NCI-H82 (cell line): ENCODE measurements at places on chromosomes 3 and 15.

GRCh38 chr3:40185029-40185695 lies 124.3 kb upstream of the EIF1B start:
- no peak for DNase-seq

DNA sequence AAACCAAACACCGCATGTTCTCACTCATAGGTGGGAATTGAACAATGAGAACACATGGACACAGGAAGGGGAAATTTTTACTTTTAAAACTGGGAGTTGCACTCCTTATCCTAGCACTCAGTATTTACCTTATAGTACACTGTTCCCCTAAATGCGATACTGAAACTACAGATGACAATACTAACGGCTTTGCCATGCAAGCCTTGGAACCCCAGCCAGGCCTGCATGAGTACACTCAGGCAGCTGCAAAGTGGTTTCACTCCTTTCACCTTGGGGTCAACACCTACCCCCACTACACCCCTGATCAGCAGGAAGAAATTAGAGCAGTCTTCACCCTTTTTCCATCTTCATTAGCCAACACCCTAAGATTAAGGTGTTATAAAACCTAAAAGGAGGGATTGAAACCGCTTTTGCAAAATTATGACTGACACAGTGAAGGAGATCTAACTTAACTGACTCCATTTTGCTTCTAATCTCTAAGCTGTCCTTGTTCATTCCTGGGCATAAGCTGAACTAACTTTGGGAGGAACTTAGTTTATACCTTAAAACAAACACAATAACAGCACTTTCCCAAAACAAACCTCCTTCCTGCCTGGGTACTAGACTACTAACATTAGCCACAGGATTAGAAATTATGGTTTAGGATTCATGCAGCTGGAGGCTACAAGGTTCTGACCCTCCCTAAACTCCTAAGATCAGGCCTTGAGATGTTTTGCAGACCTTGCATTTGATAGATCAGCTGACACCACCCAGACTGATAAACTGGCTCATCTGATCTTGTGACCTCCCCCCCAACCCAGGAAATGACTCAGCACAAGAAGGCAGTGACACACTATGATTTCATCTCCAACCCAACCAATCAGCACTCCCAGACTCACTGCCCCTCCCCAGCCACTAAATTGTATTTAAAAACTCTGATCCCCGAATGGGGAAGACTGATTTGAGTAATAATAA lies 452.1 kb upstream of the PPP2R3A start:
- DNase-seq: peak; percentile 12

GRCh38 chr3:153978006-153978405 lies 143.2 kb upstream of the ARHGEF26 start:
- no peak for DNase-seq

- no peak for DNase-seq
Observed at GRCh38 chr3:88019024-88019423, 39.8 kb downstream of the CGGBP1 start.

GRCh38 chr15:42491539-42492225 lies 741 bp upstream of the ZNF106 start:
- no peak for DNase-seq

- no peak for DNase-seq
Observed at GRCh38 chr15:47887241-47887800, 170.0 kb downstream of the SEMA6D start.

DNA sequence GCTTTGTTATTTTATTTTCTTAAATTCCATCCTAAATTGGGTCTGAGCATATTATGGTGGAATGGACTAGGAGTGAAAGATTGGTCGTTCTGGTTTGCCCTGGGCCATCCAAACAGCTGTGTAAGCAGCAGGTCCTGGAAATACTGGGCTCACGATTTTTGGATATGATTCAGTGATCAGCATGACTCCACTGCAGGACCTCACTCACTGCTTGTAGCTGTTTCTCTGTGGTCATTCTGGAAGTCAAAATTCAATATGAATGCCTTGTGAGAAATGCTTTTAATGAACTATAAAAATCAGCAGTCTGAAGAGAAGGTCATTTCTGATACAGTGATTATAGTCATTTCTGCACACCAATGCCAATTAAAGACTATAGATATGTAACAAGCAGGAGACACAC lies 185.0 kb downstream of the RBMS3 start:
- no peak for DNase-seq

- DNase-seq: no peak
Observed at GRCh38 chr3:101936419-101937356, 87.4 kb downstream of the NFKBIZ start.

DNA sequence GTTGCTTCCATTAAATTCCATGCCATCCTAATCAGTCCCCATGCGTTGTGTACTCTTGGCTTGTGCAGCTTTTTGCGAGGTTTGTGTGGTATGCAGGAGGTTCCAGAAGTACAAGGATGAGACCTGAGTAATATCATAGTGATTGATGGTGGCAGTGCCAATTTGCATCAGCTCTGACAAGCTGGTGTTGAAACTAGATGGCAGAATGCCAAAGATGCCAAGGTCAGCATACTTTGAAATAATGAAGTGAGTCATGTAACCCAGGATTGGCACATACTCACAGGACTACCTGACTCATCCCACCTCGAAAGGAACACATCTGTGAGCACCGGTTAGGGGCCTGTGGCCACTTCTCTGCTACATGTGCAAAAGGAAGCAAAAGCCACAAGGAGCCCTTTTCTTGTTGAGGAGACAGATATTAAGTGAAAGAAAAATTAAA lies 14.3 kb downstream of the KAT2B start:
- peak; percentile 6 for DNase-seq

GRCh38 chr3:177758126-177758525 lies 560.8 kb upstream of the TBL1XR1 start:
- DNase-seq: no peak

DNA sequence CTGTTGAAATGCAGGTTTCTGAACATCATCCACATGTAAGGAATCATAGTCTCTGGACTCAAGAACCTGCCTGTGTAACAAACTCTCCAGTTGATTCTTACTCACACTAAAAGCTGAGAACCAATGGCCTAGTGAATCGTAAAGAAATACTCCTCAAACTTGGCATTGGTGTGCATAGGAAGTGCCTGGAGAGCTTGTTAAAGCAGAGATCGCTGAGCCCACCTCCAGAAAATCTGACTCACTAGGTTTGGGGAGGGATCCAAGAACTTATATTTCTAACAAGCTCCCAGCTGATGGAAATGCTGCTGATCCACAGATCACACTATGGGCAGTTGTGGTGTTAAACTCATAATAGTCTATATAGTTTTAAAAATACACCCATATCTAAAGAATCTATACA lies 55.8 kb upstream of the LMCD1 start:
- no peak for DNase-seq

- DNase-seq: no peak
Observed at GRCh38 chr3:49704629-49705028, 14.9 kb downstream of the AMIGO3 start.

- DNase-seq: no peak
Observed at GRCh38 chr15:62797171-62797570, 245.4 kb upstream of the TPM1 start.

GRCh38 chr3:140373234-140373633 lies 304.6 kb upstream of the TRIM42 start:
- DNase-seq: no peak

DNA sequence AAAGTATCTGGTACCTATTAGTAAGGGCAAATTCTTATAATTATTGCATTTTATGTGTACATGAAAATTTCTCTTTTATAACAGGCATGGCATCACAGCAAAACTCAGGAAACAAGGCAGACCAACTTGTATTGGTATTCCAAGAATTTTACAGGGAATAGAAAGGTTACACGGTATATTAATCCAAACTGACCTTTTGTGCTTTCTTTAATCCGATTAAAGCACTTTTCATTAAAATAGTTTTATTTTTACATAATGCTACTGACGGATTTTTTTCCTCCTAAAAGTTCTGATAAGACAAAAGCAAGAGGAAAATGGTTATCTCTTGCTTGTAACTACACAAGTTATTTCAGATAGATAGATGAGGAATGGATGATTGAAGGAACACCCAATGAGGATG lies 137.0 kb upstream of the SLCO3A1 start:
- DNase-seq: no peak
